ENCODE measurements at places on chromosomes 2 and 18. TPM values are rescaled to one million over a fixed set of nuclear protein-coding genes. Genes with fewer than 3 reads are reported as not detected.

The KCNS3 gene
- polyA plus RNA-seq: 1.8 TPM

The SYT4 gene
- polyA plus RNA-seq: 18.7 TPM

GRCh38 chr18:68725346-68725745, 10.4 kb upstream of the TMX3 start:
- H3K4me3 ChIP-seq: no peak overlapping the region
- H3K4me1 ChIP-seq: no peaks in the 10 kb centered on the region
- no peaks in the 10 kb centered on the region for H3K27me3 ChIP-seq
- H3K36me3 ChIP-seq: no peaks in the 10 kb centered on the region
- no peak for DNase-seq

- H3K36me3 ChIP-seq: no peaks in the 10 kb centered on the region
- H3K4me3 ChIP-seq: no peak overlapping the region
- no peak overlapping the region for H3K27ac ChIP-seq
- peak; percentile 88 for DNase-seq
- no peaks in the 10 kb centered on the region for H3K4me1 ChIP-seq
Measured at GRCh38 chr2:195898505-195899191, 170.0 kb downstream of the DNAH7 start.

DNA sequence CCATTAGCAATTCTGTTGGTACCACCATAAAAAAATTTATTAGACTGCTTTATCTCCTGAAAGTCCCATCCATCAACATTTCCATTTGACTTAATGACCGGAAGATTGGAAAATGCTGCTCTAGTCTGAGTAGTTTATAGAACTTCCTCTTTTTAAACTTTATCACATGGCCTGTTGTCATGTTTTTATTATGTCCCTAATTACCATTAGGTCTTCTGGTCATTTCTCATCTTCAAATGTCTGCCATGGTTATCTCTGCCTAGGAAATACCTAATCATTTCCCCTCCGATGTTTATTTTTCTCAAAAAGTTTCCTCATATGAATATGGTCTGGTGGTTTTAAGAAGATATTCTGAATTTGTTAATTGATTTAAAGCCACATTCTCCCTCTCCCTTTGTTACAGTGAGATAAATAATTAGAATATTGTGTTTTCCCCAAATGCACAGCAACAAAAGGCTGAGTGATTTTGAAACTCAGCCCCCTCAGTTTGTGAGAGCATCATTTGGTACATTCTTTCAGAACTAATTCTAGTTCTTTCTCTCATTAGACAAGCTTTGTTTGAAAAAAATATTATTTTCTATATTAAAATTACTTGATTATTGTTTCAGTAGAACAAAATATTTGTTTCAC, 317.1 kb upstream of the ST6GAL2 start:
- no peak overlapping the region for H3K27ac ChIP-seq
- H3K4me3 ChIP-seq: no peak overlapping the region
- H3K27me3 ChIP-seq: no peaks in the 10 kb centered on the region
- H3K4me1 ChIP-seq: no peaks in the 10 kb centered on the region
- DNase-seq: no peak
- H3K36me3 ChIP-seq: no peaks in the 10 kb centered on the region

- no peaks in the 10 kb centered on the region for H3K27me3 ChIP-seq
- no peaks in the 10 kb centered on the region for H3K36me3 ChIP-seq
- DNase-seq: peak; percentile 12
- no peaks in the 10 kb centered on the region for H3K4me1 ChIP-seq
- no peak overlapping the region for H3K4me3 ChIP-seq
Measured at GRCh38 chr2:42823744-42824453, 31.5 kb upstream of the HAAO start.

The UPP2 gene
- 0.08 TPM for polyA plus RNA-seq

DNA sequence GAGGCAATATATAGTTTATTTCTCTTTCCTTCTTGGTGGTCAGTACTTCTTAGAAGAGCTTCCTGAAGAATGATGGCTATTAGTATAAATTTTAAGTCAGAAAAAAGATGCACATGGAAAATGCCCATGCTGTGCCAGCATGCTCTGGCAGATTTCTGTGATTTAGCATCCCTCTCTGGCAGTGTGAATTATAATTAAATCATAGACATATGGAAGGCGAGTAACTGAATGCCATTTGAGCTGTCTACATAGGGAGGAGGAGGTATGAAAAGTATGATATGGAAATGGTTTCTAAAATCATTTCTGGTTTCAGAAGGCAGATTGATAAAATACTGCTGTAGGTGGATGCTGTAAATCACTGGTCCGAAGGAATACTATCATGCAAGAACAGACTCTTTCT, 754.9 kb upstream of the LRATD1 start:
- no peak overlapping the region for H3K4me3 ChIP-seq
- DNase-seq: no peak
- H3K27ac ChIP-seq: no peak overlapping the region
- H3K4me1 ChIP-seq: no peaks in the 10 kb centered on the region
- H3K36me3 ChIP-seq: no peaks in the 10 kb centered on the region
- no peaks in the 10 kb centered on the region for H3K27me3 ChIP-seq

- no peaks in the 10 kb centered on the region for H3K4me1 ChIP-seq
- H3K27me3 ChIP-seq: no peaks in the 10 kb centered on the region
- no peak overlapping the region for H3K4me3 ChIP-seq
Measured at GRCh38 chr2:176160251-176160985, 3.3 kb downstream of the HOXD3 start.

GRCh38 chr2:160223560-160223959, 23.5 kb upstream of the ITGB6 start:
- peaks cover 27% of the 10 kb centered on the region for H3K4me1 ChIP-seq
- no peak for DNase-seq
- H3K4me3 ChIP-seq: no peak overlapping the region
- no peaks in the 10 kb centered on the region for H3K27me3 ChIP-seq
- H3K27ac ChIP-seq: no peak overlapping the region
- H3K36me3 ChIP-seq: no peaks in the 10 kb centered on the region

DNA sequence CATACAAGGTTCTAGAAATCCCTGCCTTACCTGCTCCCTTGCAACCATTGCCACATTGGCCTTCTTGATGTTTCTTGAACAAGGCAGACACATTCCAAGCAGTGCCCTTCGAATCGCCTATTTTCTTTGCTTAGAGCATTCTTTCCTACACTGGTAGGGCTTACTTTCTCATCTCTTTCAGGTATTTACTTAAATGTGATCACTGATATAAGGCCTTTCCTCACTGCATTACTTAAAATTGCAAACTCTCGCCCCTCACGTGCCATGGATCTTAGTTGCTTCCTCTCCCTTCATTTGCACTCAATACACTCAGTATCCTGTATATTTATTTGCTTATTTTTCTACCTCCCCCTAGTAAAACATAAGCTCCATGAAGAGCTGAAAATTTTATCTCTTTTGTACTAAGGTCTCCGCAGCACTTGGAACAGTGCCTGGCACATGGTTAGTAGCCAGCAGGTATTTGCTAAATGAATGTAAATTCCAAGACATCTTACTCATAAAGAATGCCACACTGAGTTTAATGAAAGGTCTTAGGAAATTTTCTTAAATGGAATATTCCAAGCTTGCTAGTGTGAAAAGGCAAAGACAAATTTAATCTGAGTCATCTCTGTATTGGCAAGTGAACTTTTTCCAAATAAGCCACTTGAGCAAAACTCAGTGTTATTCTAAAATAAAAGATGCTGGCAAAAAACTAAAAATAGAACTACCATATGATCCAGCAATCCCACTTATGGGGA, 42.4 kb upstream of the FIGN start:
- H3K36me3 ChIP-seq: no peaks in the 10 kb centered on the region
- DNase-seq: peak; percentile 6
- H3K4me1 ChIP-seq: no peaks in the 10 kb centered on the region
- no peaks in the 10 kb centered on the region for H3K27me3 ChIP-seq
- H3K27ac ChIP-seq: no peak overlapping the region

DNA sequence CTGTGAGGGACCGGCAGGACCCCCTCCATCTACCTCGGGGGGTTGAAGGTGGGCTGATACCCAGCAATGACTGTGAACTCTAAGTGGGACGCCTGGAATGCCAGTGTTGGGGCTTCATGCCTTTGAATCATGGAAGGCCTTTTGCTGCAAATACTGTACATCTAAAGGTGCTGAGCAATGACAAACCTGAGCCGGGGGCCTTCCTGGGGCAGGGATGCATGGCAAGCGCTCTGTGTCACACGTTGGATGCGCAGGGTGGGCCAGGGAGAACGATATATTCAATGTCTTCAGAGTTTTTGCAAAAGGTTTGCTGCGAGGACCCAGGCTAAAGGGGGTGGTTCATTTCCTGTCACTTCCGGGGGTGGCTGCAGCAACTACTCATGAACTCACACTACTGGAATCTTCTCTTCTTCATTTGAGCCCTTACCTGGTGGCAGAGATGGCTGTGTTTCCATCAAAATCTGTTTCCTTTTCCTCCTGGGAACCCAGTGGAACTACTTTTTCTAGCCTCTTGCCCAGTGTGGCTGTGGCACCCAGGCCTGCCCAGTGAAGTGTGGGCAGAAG, 24.1 kb upstream of the INHBB start:
- no peak overlapping the region for H3K4me3 ChIP-seq
- H3K27ac ChIP-seq: no peak overlapping the region
- no peaks in the 10 kb centered on the region for H3K36me3 ChIP-seq
- peaks cover 5% of the 10 kb centered on the region for H3K4me1 ChIP-seq
- no peak for DNase-seq

- H3K27ac ChIP-seq: peak overlapping the region; percentile 81
- DNase-seq: no peak
- H3K4me3 ChIP-seq: no peak overlapping the region
Measured at GRCh38 chr2:109317471-109318095, 188.6 kb downstream of the SH3RF3 start.

- no peak overlapping the region for H3K4me3 ChIP-seq
- H3K36me3 ChIP-seq: no peaks in the 10 kb centered on the region
- DNase-seq: no peak
- no peaks in the 10 kb centered on the region for H3K27me3 ChIP-seq
- no peaks in the 10 kb centered on the region for H3K4me1 ChIP-seq
- H3K27ac ChIP-seq: no peak overlapping the region
Measured at GRCh38 chr2:229774237-229774636, 59.9 kb upstream of the DNER start.

The NOSTRIN gene
- 25.9 TPM for polyA plus RNA-seq

DNA sequence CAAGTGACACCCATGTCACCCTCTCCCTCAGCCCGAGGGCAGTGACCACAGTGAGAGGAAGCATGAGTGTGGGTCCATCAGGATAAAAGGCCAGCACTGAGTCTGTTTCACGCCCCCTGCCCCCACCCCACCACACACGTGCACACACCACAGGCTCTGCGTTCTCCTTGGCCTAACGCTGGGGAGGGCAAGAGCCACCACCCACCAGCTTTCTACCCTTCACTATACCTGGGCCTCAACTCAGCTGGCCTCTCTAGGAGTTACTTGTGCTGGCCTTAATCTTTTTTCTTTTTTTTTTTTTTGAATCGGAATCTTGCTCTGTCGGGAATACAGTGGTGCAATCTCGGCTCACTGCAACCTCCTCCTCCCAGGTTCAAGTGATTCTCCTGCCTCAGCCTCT, 140.5 kb downstream of the ZFP36L2 start:
- no peak for DNase-seq
- H3K4me1 ChIP-seq: peaks cover 54% of the 10 kb centered on the region
- H3K36me3 ChIP-seq: no peaks in the 10 kb centered on the region
- H3K27me3 ChIP-seq: no peaks in the 10 kb centered on the region
